ENCODE measurements at places on chromosomes 1 and 21.

- DNase-seq: no peak
Observed at GRCh38 chr21:45465611-45466329, 60.8 kb downstream of the COL18A1 start.

GRCh38 chr1:193406901-193407300, 220.5 kb upstream of the B3GALT2 start:
- DNase-seq: no peak

GRCh38 chr1:18246543-18246942, 138.9 kb downstream of the IGSF21 start:
- no peak for DNase-seq

DNA sequence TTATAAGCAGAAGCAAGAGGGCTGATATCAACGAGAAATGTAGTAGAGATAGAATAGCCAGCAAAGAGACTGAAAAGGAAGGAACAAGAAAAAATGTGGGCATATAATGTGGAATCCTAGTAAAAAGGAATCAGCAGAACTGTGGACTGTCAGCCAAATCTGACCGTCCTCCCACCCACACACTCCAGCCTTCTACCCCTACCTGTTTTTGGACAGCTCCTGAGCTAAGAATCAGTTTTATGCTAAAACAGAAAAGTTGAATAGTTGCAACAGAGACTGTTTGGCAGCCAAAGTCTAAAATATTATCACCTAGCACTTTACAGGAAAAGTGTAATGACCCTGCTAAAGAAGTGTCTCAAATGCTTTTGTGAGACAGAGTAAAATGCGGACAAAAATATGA, 533.3 kb upstream of the CXADR start:
- no peak for DNase-seq

- no peak for DNase-seq
Observed at GRCh38 chr1:170410401-170411166, 121.4 kb upstream of the GORAB start.

GRCh38 chr1:222750651-222751050, 13.6 kb downstream of the FAM177B start:
- no peak for DNase-seq

GRCh38 chr1:230400007-230400344, 26.2 kb downstream of the PGBD5 start:
- no peak for DNase-seq

DNA sequence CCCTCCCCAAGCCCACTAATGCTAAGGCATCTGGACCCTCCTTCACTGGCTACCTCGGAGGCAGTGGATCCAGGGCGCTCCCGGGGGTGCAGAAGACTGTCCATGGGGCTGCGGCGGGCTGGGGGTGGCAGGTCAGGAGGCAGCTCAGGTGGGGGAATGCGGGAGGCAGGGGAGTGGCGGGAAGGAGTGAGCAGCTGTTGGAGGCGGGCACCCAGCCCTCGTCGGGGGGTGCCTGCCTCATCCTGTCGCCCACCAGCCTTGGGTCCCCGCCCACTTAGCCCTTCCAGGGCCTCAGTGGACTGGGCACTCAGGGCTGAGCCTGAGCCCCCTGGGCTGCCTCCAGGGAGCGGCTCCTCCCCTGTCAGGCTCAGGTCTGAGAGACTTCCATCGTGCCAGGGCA, 10.7 kb upstream of the GATAD2B start:
- DNase-seq: no peak

DNA sequence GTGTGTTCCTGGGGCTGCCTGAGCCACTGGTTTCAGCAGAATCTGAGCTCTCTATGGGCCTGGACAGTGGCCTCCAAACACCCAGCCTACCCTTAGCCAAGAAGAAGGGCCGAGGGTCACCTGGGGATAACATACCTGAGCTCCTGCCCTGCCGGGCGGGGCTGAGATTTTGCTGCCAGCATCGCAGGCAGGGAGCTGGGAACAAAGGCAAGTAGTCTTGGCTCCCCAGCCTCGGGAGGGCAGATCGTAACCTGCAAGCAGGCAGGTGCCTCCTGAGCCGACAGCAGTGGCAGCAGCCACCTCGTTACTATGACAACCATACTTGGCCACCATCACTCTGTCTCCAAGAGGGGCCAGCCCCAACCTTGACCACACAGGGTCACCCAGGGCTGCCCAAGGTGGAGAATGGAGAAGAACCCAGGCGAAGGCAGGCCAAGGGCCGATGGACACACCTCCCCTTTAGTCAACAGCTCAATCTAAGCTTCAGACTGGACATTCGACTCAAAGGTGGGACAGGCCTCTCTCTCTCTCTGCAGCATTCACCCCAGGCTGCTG, 54.6 kb downstream of the TOMM20 start:
- no peak for DNase-seq

- DNase-seq: no peak
Observed at GRCh38 chr1:119903443-119903835, 7.1 kb upstream of the ADAM30 start.

DNA sequence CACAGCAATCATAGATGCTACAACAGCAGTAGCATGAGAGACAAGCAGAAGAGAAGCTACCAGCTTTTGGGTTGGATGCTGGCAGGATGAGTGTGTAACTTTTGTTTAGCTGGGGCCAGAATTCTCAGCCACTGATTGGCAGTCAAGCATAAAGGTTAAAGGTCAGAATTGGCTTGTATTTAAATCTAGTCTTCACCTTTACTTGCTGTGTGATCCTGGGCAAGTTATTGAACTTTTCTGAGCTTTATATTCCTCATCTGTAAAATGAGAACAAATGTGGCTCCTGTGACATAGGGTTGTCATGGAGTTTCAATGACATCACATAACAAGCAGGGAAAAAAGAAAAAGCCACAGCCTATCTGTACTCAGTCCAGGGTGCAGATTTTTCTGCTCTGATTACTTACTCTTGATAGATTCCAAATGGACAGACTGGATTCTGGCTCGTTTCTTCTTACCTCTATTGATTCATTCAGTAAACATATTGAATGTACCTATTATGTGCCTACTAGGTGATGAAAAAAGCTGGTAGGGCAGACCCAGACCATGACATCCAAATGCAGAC, 2.8 kb upstream of the AZIN2 start:
- DNase-seq: no peak

DNA sequence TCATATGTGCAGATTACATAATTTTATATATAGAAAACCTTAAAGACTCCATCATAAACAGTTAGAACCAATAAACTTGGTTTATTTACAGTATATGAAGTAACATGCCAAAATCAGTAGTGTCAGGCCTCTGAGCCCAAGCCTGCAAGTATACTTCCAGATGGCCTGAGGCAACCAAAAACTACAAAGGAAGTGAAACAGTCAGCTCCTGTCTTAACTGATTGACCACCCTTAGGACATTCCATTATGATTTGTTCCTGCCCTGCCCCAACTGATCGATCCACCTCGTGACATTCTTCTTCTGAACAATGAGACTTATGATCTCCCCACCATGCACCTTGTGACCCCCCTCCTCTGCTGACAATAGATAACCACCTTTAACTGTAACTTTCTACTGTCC, 630.3 kb downstream of the AMY1C start:
- DNase-seq: no peak

DNA sequence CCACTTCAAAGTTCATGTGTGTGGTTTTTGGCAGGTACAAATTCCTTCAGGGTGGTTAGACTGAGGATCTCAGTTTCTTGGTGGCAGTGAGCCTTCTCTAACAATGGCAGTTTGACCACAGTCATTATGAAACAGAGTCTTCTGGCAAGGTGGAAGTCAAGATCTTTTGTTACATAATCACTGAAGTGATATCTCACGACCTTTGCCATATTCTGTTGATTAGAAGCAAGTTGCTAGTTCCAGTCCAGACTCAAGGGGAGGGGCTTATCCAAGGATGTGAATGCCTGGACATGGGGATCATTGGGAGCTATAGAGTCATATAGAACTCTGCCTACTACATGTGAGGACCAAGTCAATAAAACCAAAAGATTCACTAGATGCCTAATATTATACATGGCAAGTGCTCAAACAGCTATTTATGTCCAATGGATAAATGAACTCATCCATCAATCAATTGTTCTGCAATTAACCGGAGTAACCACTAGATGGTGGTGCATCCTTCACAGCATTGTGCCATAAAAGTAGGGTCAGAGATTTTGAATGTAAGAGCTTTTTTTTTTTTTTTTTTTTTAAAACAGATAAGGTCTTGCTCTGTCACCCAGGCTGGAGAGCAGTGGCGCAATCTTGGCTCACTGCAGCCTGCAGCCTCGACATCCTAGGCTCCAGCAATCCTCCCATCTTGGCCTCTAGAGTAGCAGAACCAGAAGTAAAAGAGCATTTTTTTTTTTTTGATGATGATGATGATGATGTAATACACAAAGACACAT, 131.9 kb downstream of the CRB1 start:
- DNase-seq: no peak

GRCh38 chr1:72010094-72010431, 272.3 kb downstream of the NEGR1 start:
- DNase-seq: no peak

- no peak for DNase-seq
Observed at GRCh38 chr1:92315766-92316599, 17.1 kb downstream of the RPAP2 start.

DNA sequence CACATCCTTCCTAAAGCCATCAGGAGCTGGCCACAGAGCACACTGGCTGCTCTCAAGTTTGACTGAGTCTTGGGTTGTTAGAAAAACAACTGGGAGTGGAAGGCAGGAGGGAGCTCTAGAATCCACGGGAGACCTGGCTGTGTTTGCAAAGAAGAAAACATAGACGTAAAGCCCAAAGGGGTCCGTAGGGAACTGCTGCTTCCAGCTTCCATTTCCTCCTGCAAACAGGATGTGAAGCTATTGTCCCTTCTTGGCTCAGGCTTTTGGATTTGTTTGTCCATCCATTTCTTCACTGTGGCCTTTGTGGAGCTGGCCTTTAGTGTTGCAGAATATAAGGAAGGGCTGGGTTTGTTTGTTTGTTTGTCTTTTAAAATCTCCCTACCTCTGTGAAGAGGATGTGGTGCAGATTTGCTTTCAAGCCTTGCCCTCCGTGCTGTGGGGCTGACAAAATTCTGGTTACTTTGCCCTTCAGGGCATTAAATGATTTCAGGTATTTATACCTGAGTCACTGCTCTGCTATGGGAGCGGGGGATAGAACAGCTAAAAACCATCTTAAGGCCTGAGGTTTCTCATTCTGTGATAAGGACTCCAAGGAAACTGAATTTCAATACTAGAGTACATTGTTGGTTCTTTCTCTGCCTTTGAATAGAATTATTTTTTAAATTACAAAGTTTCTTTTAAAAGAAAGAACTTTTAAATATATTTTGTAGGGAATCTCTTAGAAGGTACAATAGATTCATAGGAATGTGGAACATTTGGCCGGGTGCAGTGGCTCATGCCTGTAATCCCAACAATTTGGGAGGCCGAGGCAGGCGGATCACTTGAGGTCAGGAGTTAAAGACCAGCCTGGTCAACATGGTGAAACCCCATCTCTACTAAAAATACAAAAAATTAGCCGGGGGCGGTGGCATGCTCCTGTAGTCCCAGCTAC, 74.3 kb downstream of the MPZL1 start:
- DNase-seq: no peak

Measured in activated CD8-positive, alpha-beta memory T cell treated with anti-CD3 and anti-CD28 coated beads for 1 hour (primary cell).